ENCODE measurements at places on chromosomes 4 and X.

DNA sequence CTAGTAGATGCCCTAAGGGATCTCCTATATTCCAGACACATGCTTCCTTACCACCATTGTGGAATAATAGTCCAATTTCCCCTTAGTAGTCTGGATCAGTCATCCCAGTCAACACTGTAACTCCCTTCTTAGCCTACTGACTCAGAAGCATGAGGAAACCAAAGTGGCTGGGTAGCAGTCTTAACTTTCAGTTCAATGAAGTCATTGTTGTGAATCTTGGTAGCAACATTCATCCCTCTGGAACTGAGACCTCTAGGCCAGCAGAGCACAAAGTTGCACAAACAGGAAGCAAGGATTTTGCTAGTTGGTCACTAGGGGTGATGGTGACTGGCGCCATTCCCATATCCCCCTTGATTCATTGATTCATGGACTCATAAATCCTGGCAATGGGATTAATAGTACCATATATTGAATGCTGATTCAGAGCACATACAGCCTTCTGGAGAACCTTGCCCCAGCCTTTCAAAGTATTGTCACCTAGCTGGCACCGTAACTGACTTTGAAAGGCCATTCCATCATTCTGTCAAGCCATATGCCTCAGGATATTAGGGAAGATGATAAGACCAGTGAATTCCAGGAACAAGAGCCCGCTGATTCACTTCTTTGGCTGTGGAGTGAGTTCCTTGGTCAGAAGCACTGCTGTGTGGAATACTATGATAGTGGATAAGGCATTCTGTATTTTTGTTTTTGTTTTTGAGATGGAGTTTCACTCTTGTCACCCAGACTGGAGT, 19.7 kb upstream of the GPAT3 start:
- no peak for DNase-seq

GRCh38 chrX:22032084-22032483, at the start of gene PHEX:
PHEX (plus strand) TSS chrX:22032325; CDS start chrX:22033006, 681 bp downstream.
- DNase-seq, result no peak

- DNase-seq, result no peak
Observed at GRCh38 chr4:187996502-187997177, 1.1 kb downstream of the ZFP42 start.

DNA sequence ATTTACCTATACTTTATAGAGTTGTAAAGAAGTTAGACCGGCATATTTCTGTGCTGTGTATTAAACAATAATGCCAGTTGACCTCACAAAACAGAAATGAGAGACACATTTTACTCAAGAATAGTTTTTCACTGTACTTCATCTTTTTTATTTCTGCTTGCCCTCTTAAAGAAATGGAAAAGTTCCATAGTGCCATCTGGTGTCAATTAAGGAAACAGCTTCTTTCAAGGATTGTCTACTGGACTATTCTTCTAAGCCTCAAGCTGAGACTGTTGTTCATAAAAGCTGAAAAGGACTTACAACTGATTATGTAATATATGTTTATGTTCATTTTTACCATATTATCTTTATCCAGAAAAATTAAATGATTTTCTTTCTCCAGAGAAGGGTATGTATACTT, 1523.7 kb downstream of the ARAP2 start:
- DNase-seq, result no peak

DNA sequence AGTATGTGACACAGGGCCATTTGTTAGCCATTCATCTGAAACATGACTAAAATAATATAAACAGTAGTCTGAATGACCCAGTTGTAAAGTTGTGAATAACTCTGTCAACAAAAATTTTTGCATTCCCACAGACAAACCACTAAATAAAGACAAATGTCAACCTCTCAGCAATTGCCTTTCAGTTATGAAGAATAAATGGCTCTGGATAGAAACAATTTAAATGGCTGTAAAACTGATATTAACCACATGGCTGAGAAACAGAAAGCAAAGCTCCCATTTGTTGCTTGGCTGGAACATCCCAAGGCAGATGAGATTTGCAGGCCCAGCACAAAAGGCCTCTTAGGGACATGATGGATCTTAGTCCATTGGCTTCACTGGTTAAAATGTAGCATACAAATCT, 296.3 kb downstream of the GALNTL6 start:
- DNase-seq, result no peak

DNA sequence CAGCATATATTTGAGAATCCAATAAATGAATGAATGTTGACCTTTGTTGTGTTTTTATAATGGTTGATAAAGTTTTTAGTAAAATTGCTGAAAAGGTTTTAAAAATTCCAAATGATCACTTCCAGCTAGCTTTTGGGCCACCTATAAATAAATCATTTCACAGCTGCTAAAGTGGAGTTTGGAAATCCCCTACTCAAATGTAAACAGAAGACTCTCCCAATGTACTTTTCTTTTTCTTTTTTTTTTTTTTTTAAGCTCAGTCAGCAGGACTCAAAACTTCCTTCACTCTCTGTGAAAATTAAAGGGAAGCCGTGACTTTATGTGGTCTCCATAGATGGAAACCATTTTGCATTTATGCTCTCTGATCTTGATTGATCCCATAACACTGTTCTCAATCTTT, 45.2 kb downstream of the CXCL13 start:
- DNase-seq, result no peak

- no peak for DNase-seq
Observed at GRCh38 chr4:178664621-178665020, 1222.4 kb upstream of the AGA start.

- no peak for DNase-seq
Observed at GRCh38 chrX:538311-538710, 92.3 kb upstream of the SHOX start.

DNA sequence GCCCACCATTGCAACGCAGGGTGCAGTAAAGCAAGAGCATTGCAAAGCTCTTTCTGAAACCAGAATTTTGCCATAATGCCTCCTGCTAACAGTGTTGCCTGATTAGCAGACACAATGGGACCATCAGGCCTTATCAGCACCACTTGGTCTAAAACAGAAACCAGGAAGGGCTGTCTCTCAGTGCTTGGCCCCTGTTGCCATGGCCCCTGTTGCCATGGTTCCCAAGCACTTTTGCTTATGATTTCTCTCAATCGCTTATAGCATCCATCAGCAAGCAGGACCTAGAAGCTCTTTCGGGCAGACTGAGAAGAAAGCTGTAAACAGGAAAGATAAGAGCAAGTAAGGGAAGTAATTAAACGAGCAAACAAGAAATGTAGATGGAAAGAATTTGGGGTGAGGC, 36.8 kb downstream of the RTL5 start:
- no peak for DNase-seq

GRCh38 chrX:68682790-68683189, 35.3 kb downstream of the STARD8 start:
- DNase-seq, result no peak

- DNase-seq, result no peak
Observed at GRCh38 chr4:131316086-131316485, 1833.0 kb upstream of the PCDH10 start.

GRCh38 chr4:13534344-13535063, 9.8 kb downstream of the NKX3-2 start:
- DNase-seq, result no peak

DNA sequence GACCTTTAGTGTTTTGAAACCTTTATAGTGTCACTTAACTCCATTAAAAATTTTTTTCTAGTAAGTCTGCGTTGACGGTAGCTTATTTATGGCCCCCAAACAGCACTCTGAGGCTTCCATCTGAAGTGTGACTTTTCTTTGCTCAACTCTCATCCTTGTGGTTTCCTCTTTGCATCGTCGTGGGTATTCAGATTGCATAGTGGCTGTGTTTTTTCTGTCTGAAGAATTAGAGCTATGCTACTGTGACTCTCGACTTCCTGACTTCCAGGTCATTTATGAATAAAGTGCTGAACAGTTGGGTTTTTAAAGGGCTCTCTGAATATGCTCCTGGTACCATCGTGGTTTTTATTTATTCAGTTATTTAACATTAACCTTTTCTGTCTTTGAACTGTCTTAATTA, 44.9 kb downstream of the JADE1 start:
- DNase-seq, result no peak

DNA sequence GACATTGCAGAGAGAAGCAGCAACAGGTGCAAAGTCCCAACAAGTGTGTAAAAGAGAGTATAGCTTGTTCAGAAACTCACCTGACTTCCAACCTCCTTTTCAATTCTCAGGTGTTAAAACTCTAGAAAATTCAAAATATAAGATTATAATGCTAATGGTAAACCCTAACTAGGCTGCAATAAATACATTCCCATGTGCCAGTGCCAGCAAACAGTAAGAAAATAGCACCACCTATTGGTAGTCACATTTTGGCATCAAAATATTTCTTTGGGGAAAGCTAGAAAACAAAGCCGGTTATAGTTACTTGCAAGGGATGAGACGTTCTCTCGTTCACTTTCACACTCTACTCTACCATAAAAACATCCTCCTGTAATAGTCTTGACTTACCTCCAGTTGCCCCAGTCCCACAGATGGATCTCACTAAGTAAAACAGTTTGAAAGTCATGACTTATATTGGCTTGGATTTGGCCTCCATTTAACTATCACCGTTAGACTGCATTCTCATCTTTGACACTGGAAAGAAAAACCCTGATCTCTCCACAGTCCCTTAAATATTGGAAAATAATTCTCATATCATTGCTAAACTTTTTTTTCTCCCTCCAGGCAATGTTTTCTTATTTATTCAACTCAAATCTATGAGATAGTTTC, 9.6 kb downstream of the BMP3 start:
- no peak for DNase-seq

- no peak for DNase-seq
Observed at GRCh38 chrX:65196758-65197360, 220.6 kb upstream of the ZC4H2 start.

DNA sequence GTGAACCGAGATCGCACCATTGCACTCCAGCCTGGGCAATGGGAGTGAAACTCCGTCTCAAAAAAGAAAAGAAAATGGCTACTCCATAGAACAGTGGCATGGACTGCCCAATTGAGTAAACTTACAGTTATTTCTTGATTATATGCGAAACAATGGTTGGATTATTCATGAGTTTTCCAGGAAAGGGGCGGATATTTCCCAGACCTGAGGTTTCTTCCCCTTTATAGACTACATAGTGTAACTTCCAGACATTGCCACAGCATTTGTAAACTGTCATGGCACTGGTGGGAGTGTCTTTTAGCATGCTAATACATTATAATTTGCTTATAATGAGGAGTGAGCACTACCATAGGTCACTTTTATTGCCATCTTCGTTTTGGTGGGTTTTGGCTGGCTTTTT, 14.1 kb upstream of the MRPL1 start:
- no peak for DNase-seq

DNA sequence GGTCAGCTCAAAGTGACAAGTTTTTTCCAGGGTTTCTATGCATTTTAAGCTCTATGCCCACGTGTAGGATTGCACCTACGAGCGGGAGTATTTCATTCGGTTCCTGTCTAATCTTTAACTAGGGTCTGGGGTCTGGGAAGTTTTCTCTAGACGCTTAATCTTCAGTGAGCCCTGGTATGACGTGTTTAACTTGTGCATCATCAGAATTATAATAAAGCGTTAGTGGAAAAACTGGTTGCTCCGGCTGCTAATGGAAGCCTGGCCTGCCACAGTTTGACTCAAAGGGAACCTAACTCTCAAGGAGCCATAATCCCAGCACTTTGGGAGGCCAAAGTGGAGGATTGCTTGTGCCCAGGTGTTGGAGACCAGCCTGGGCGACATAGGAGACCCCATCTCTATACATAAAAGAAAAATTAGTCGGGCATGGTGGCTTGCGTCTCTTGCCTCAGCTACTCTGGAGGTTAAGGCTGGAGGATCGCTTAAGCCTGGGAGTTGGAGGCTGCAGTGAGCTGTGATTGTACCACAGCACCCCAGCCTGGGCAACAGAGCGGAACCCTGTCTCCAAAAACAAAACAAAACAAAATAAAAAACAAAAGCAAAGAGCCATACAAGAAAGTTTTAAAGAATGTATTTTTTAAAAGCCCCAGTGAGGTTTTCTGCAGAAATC, 30.2 kb downstream of the ARSD start:
- DNase-seq, result no peak

DNA sequence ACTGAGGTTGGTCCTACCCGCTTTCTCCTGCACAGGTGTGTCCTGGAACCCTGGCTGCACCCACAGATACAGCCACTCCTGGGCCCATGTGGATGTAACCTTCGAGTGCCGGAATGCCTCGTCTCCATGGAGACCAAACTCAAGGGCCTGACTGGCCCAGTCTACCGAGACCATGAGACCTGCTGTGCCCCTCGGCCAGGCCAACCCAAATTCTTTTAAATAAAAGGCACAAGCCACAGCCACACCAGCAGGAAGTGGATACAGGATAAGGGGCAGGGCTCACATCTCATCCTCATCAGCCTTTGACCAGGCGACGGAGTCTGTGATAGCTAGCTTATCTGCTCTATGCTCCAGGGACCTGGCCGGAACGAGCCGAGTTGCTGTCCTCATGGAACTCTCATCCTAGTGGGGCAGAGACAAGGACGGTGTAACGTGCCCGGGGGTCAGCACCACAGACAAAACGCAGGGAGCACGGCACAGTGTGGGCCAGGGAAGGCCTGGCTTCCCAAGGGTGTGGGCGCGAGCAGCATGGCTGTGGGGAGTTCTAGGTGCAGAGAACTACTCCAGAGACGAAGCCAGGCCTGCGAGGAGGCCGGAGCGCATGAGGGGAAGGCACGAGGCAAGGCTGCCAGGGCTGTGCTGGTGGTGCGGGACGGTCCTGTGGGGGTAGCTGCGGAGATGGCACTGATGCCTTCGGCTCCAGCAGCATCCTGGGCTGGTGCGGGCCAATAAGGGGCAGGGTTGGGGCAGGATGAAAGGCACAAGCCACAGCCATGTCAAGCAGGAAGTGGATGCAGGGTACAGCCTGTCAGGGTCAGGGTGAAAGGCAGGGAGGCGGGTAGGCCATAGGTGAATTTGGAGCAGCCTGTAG, 22.7 kb downstream of the NOP14 start:
- DNase-seq, result no peak

DNA sequence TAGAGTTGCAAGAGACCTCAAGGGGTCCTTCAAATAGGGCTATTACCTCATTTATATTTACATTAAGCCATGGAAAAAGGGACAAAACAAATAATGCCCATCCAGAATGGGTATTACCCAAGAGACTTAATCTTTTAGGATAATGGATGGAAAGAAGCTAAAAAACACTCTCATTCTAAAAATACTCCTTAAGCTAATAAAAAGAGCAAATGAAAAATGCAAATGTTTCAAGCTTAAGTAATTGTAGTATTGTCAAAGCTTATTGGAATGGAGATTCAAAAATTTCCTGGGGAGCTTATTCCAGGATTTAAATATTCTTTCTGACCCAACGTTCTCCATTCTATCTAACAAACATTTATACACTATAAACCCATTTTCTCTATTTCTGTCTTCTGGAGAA, 107.8 kb upstream of the SPIN4 start:
- no peak for DNase-seq

- no peak for DNase-seq
Observed at GRCh38 chr4:166301266-166301665, 428.2 kb downstream of the TLL1 start.

- no peak for DNase-seq
Observed at GRCh38 chr4:174284487-174284886, 776 bp downstream of the CEP44 start.

All from GM12878 (cell line).